Fibroblast of skin of left quadriceps (primary cell): ENCODE measurements at places on chromosomes 7 and 10.
A peak's percentile ranks its signal among the peaks of the same experiment; 100 is the strongest.

DNA sequence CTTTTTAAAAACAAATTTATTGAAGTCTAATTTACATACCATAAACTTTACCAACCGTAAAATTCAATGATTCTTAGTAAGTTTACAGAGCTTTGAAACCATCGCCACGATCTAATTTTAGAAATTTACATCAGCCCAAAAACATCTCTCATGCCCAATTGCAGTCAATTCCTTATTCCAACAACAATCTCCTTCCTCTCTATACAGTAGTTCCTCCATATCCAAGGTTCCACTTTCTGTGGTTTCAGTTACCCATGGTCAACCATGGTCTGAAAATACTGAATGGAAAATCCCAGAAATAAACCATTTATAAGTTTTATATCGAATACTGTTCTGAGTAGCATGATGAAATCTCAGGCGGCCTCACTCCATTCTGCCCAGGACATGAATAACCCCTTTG is 183.4 kb upstream of the ADCY1 start:
- no peak for DNase-seq

- DNase-seq: no peak
Measured at GRCh38 chr10:120553911-120554310, 96.9 kb downstream of the PLPP4 start.

DNA sequence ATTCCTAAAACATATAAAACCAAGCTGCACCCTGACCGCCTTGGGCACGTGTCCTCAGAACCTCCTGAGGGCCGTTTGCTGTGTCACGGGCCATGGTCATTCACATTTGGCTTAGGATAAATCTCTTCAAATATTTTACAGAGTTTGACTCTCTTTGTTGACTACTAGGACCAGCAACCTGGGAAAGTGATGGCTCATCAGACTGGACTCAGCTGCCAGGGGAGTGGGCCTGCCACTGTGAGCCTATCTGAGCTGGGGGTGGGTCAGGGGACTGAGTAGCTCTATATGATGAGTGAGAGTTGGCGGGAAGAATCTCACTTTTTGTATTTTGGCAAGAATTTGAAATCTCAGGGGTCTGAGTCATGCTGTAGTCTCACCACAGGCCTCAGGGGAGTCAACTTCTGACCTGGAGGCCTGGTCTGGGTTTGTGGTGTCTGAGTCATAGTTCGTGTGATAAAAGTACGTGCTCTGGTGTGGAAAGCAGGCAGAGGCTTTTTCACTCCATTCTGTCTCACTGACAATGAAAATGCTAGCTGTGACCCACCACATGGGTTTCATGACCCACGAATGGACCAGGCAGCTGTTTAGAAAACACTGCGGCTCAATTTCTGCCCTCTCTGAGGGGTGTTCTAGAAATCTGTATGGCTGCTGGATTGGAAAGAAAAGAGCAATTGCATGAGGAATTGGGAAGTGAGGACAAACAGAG is 4.2 kb upstream of the UPP1 start:
- peak; percentile 97 for DNase-seq

DNA sequence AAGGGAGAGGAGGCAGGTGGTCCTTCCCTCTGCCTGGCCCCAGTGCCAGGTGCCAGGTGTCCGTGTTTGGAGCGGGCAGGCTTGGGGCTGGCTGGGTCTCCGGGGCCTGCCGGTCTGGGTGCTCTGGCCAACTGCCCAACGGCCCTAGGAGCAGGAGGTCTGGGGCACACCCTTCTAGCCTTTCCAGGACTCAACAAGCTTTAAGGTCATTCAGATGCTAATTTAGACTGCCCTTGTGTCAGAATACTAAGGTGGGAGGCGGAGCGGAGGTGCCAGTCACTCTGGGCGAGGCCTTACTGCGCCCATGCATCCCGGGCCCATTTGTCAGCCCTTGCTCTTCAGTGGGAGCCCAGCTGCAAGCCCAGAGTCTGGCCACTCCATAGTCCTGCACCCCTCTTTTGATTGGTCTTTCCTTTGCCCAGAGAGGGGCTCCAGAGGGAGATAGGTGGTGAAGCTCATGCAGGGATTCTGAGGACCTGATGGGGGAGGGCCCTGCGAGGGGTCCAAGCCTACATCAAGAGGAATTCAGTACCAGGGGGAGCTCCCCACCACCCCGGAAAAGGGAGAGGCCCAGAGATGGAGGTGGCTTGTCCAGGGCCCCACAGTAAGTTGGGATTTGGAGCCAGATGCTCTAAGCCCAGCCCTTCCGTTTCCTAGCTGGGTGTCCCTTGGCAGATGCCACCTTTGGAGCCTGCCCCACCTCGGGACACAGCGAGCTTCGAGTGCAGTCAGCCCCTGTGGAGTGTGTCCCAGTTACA is 1.3 kb downstream of the PGAM2 start:
- DNase-seq: no peak

DNA sequence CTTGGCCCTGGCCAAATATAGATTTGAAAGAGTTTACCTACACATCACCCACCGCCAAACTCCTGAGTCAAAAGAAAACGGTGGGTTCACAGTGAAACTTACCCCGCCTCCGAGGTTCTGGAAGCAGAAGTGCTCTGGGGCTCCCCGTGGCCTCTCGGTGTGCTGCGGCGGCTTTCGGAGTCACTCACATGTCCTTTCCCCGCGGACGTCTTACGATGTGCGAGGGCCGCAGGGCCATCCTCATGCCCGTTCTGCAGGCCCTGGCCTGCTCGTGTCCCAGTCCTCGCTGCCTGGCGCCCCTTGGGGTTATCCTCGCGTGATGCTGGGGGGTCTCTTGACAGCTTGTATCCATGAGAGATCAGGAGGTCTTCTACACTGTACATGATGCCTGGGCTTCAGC is 12.0 kb downstream of the JCAD start:
- no peak for DNase-seq

GRCh38 chr10:44882166-44882720 is 28.9 kb upstream of the TMEM72 start:
- DNase-seq: no peak
